ENCODE measurements at places on chromosomes 2 and 18.

GRCh38 chr2:236871500-236872001 is 214.1 kb upstream of the COPS8 start:
- no peak for DNase-seq

GRCh38 chr18:2971741-2972552 is 41.0 kb downstream of the LPIN2 start:
- peak; percentile 77 for DNase-seq

- no peak for DNase-seq
Measured at GRCh38 chr2:83971547-83971946, 487.5 kb downstream of the SUCLG1 start.

DNA sequence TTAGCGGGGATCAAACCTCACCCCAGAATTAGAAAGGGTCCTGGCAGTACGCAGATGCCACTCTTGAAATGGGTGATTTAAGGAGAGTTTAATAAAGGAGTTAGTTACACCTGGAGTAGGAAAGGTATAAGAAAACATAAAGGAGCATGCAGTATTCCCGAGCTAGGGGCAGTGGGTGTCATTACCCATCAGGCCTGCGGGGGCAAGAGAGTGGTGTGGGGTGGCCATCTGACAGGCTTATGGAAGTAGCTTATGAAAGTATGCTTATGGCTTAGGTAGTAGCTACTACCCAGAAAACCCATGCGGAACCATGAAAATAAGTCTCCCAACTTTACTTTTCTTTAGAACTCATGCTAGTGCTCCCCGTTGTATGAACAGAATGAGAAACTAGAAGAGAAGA is 568.9 kb upstream of the ACVR2A start:
- DNase-seq = no peak

DNA sequence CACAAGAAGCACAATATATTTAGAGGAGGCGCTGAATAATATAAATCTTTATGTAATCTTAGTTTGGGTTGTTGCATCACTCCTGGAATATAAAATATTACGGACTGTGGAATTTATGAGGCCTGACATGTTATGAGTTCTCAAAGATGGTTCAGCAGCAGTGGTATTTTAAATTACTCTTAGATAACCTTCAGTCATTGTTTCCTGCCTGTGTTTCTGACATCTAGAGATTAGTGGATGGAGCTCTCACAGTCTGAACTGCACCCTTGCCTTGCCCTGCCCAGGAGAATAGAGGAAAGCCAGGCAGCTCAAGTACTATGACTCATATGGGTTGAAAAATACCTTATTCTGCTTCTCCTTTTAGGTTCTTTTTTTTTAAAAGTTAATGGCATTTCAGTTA is 70.0 kb downstream of the ACSL3 start:
- DNase-seq = no peak

- DNase-seq = no peak
Measured at GRCh38 chr2:60536746-60537145, 16.7 kb downstream of the BCL11A start.

DNA sequence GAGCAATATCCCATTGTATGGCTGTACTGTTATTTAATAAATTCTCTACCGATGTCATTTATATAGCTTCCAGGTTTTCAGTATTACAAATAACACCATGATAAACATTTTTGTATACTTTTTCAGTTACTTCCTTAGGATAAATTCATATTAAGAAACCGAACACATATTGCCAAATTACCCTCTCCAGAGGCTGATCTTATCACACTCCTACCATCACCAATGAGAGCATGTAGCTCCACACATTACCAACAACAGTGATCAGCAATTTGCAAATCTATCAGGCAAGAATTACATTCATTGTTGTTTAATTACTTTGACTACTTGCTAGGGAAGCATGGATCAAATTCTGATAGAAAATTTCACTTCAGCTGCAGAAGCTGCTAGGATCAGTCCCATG is 5.8 kb upstream of the NDUFV2 start:
- no peak for DNase-seq

- no peak for DNase-seq
Measured at GRCh38 chr2:112661656-112662305, 16.0 kb downstream of the SLC20A1 start.

DNA sequence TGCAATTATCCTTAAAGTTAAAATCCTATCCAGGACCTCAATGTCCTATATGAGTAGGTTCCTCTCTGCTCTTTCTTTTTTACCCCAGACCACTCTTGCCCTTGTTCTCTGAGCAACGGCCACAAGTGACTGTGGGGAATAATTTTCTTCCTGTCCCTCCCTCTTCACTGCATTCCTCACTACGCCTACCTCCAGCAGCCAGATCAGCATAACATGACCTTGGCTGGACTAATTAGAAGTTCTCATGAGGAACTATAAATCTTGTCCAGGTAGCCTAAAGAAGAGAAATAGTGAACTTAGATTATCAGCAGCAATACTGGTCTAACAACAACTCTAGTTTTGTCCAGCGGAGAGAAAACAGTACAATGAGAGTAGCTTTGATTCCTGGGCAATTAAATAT is 643.8 kb upstream of the KLHL29 start:
- DNase-seq = no peak

DNA sequence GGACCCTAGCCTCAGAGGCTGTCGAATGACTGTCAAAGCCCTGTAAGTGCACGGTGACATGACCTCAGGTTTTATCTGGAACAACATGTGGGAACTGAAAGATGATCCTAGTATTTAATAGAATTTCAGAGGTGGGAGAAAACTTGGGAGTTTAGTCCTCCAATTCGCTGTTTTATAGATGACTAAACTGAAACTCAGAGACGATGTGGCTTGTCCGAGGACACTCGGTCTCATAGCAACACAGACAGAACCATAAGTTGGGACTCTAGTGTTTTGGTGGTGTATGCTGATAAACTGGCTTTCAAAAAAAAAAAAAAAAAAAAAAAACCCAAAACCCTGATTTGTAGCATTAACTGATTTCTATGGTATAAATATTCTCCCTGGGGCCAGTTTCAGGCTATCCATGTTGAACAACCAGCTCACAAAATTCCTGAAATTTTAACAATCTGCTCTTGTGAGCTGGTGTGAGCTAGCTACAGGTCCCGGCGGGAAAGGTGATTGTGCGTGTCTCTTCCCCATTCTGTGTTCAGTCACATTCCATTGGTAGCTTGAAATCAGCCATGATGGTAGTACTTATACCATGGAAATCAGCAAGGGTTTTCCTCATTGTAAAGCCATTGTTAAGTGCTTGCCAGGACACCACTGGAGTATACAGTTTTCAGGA is 195.5 kb upstream of the EPAS1 start:
- DNase-seq = no peak

GRCh38 chr2:197358931-197359330 is 48.4 kb upstream of the ANKRD44 start:
- peak; percentile 25 for DNase-seq

- DNase-seq = no peak
Measured at GRCh38 chr2:75577280-75577679, 16.5 kb upstream of the EVA1A start.

DNA sequence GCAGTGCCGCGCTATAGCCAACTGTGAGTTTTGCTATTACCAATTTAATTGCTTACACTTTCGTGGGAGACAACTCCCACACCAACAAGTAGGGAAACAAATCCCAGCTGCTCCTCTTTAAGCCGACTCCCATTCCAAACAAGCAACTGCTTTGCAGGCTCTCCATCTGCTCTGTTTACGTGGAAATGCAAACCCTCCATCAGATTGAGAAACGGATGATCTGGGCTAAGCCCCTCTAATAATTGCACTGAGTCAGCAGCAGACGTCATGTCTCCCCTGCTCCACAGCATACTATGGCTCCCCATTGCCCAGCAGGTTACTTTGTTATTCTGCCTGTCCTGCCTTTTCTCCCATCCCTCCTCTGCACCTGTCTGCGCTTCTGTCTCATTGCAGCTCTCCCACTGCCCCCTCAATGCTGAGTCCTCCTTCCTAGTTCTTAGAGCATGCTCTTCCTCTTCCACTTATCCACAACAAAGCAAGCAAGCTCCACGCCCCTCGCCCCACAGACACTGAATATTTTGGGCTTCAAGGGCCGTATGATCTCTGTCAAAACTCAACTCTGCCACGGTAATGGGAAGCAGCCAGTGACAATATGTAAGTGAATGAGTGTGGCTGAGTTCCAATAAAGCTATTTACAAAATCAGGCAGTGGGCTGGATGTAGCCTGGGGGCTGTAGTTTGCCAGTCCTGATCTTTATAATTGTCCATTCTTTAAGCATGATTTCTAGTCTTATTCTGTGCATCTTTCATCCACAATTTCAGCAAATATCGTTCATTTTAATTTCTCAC is 39.5 kb upstream of the ARL4C start:
- DNase-seq = no peak

GRCh38 chr2:195317550-195317949 is 339.5 kb upstream of the SLC39A10 start:
- DNase-seq = no peak

DNA sequence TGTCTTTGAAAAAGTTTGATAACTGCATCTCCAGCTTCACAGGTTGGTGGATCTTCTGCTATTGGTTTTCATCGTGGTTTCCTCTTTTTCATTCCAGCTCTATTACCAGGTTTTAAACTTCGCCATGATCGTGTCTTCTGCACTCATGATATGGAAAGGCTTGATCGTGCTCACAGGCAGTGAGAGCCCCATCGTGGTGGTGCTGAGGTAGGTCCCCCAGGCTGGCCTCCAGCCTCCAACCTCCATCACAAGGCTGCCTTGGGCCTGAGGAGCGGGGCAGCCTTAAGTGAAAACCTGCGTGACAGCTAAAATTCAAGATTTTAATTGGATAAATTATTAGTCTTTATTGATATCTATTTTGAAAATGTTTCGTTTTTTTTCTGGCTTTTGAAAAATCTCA is 9.7 kb downstream of the SEC11C start:
- DNase-seq = no peak

DNA sequence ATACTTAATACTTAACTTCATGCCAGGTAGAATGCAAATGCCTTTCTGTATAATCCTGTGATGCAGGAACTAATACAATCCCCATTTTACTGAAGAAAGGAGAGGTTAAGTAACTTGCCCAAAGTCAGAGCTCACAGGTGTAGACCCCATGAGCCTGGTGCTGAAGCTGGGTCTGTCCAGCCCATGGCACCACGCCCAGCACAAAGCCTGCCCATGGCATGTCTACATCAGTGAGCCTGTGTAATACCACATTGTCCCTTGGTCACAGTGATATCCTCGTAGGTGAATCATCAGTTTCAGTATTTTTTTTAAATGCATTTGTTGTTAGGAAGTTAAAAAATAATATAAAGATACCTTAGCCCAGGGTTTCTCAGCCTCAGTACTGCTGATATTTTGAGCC is 69.9 kb upstream of the MCFD2 start:
- DNase-seq = peak; percentile 71

- peak; percentile 23 for DNase-seq
Measured at GRCh38 chr2:64586883-64587481, 62.9 kb downstream of the AFTPH start.

DNA sequence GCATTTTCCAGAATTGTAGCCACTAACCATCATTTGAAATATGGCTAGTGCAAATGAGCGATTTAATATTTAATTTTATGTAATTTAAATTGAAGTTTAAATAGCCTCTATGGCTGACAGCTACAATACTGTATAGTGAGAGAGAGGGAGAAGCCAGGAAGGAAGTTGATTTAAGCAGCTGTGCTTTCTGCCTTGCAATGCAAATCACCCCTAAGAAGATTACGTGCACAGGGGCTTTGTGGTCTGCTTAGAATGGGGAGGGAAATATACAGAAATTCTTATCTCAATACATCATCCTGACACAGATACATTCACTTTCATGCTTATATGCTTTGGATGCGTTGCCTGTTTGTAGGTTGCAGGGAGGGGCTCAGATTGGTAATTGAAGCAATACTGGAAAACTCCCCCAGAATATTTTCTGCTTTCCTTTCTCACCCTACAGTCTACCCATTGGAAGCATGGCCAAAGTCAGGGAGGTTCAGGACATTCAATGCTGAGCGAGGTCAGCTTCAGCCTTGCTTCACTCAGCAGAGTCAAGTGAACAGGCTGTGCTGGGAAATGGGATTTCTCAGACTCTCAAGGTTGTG is 674.0 kb downstream of the CNTNAP5 start:
- DNase-seq = no peak

DNA sequence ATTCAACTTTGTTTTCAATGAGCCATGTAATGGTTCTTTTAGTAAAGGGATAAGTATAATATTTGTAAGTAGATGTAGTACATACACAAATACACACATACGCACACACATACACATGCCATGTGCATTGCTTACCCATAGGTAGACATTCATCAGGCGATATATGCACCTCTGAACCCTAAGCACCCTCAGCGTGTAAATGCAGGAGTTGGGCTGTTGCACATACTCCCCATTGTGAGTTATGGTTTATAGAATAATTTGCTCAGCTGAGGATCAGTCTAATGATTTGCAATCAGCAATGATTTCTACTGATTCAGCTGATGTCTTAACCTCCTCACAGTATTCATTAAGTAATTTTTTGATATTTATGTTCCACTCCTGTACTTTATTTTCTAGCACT is 217.6 kb upstream of the ETAA1 start:
- DNase-seq = no peak

DNA sequence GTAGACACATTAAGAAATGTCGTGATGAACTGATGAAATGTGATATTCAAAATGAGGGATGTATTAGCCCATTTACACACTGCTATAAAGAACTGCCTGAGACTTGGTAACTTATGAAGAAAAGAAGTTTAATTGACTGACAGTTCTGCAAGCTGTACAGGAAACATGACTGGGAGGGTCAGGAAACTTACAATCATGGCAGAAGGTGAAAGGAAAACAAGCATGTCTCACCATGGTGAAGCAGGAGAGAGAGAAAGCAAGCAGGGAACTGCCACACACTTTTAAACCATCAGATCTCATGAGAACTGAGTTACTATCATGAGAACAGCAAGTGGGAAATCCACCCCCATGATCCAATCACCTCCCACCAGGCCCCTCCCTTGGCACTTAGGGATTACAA is 1010.8 kb upstream of the CELF4 start:
- no peak for DNase-seq

GRCh38 chr2:46731280-46731679 is 184.3 kb downstream of the MCFD2 start:
- DNase-seq = no peak

DNA sequence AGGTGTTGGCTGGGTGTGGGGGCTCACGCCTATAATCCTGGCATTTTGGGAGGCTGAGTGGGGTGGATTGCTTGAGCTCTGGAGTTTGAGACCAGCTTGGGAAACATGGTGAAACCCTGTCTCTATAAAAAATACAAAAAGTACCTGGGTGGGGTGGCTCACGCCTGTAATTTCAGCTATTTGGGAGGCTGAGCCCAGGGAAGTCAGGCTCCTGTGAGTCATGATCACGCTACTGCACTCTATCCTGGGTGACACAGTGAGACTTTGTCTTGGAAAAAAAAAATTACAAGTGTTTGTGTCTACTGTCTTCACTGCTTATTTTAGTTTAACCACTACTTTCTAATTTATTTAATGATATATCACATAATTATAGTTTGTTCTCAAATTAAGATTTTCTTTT is 62.7 kb upstream of the DOCK10 start:
- no peak for DNase-seq

DNA sequence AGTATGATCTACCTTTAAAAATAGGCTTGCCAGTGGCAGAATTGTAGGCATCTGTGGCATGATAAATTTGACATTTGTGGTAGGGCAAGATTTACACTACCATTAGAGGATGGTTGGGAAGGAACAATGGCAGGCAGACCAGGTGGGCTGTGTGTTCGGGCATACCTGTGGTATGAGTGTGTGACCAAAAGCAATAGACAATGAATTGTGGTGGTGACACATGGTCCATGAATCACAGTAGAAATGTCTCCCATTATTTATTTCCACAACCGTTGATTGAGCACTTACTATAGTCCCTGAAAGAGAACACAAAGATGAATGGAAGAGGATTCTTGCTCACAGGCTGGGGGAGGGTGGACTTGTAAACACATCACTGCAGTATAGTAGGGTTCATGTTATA is 29.9 kb upstream of the RUFY4 start:
- DNase-seq = no peak

All from activated CD4-positive, alpha-beta T cell treated with anti-CD3 and anti-CD28 coated beads, Interleukin-2, Interleukin-6, amounts not matched to agents 100 ng/mL and 50 ng/mL, durations not matched to agents 16 hours and 8 hours (primary cell).